ENCODE measurements at places on chromosomes 6 and 20.

GRCh38 chr6:13711324-13711732 lies 307 bp downstream of the RANBP9 start:
- no peak for DNase-seq

DNA sequence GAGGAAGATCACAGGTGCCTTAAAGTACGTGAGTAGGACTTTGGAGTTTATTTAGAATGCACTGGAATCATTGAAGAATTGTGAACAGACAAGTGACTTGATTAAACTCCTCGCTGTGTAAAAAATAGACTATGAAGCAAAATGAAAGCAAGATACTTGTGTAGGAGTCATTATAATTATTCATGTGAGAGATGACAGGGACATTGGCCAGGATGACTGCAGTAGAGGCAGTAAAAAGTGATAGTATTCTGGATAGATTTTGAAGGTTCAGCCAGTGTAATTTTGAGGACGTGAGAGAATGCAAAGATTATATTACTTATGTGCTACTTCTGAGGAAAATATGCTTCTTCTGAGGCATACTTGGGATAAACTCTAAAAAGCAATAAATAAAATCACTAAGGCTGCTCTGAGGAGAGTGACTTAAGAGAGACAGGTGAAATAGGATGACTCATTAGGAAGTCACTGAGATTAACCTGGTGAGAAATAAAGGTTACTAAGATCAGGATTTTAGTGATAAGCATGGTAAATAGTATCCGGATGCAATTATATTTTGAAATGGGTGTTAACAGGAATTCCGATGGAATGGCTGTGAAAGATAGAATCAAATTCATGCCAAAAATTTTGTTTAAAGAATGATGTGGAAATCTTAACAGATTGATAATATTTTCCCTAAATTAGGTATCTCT lies 202.0 kb downstream of the CENPW start:
- no peak for DNase-seq

- no peak for DNase-seq
Observed at GRCh38 chr6:129552413-129552812, 157.6 kb downstream of the ARHGAP18 start.

DNA sequence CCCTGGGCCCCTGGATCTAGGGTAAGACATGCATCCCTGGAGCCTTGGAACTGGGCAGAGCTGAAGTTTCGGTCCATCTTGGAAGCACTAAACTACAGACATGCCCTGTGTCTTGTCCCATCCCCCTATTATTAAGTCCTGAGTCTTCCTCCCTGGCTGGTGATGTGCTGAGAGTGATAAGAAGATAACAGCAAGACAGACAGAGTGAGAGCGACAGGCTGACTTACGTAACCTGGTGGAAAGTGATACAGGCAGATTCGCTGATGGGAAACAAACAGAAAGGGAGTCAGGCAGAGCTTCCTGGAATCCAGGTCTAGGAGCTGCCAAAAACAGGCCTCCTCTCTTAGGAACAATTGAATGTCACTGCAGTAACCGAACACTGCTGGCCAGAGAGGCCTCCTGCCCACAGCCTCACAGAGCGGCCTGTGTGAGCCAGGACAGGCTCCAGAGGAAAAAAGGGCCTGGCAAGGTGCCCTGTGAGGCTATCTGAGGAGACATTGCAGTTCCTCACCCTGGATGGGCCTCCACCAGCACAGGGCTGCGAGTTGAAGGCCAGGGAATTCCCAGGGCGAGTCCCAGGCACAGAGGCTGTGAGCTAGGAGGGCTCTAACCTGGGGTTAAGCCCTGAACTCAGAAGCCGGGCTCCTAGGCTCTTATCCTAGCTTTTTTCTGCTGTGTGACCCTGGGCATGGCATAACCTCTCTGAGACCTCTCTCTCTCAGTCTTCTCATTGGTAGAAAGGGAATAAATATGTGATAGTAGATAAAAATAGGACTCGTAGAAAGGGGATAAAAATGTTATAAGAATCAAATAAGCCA lies 34.2 kb upstream of the B4GALT5 start:
- DNase-seq: no peak

GRCh38 chr6:110560239-110561007 lies 84.0 kb upstream of the SLC22A16 start:
- DNase-seq: no peak

DNA sequence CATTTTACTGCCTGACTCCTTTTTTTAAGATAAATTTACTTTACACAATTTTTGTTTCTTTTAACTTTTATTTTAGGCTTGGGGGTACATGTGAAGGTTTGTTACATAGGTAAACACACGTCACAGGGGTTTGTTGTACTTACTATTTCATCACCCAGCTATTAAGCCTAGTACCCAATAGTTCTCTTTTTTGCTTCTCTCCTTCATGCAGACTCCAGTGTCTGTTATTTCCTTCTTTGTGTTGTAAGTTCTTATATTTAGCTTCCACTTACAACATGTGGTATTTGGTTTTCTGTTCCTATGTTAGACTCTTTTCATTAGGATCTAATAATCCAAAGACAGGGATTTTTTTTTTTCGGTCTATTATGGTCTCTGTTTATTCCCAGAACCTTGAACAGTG lies 83.5 kb upstream of the CCN6 start:
- no peak for DNase-seq

DNA sequence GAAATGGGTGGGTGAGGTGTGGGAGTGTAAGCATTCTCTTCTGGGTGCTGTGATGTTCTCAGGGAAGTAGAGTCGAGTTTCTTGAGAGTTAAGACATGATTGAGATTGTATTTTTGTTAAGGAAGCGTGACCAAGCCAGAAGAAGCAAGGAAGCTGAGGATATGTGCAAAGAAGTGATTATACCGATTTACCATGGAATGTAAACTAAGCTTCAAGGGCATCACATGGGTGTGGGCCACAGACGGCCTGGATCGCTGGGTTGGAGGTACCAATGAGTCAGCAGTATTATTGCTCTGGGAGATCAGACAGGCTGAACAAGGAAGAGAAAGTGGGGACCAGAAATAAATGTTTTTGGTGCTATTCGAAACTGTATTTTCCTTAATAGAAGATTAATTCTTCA lies 184.1 kb upstream of the GMDS start:
- no peak for DNase-seq

DNA sequence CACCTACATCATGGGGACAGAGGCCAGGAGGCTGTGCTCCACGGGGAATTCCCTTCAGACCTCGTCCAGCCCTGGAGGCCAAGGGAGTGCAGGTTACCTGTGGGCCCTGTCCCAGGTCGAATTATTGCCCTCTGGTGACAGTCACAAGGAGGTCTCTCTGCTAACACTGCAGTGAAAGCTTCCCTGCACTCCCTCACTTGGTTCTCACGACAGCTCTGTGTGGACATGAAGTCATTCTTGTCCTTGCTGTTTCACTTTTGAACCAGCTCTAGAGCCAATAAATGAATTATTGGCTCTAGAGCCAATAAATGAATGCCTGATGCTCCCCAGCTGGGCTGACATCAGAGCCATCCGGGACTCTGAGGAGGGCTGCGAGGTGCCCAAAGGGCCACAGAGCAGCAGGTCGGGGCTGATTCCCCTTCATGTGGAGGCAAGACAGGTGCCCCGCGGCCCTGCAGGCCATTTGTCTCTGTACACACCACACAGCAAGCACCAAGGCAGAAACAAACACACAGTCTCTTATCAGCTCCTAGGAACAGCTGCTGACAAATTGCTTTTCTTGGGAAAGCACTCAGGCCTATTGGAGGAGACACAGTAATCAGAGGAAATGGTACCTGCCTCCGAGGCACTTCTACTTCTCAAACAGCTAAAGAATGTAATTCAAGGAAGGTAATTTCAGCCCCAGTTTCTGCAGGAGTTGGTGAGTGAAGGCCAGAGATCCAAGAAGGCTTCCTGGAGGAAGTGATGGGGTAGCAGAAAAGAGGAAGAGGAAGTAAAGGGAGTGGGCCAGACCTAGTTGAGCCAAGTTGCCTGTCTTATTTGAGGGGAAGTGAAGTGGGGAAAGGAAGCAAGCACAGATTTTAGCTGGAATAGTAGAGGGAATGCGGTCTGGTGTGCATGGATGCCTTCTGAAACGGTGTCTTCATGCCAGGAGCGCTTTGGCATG lies 27.5 kb upstream of the TBXT start:
- no peak for DNase-seq

GRCh38 chr6:146890644-146891434 lies 292.1 kb downstream of the ADGB start:
- no peak for DNase-seq

DNA sequence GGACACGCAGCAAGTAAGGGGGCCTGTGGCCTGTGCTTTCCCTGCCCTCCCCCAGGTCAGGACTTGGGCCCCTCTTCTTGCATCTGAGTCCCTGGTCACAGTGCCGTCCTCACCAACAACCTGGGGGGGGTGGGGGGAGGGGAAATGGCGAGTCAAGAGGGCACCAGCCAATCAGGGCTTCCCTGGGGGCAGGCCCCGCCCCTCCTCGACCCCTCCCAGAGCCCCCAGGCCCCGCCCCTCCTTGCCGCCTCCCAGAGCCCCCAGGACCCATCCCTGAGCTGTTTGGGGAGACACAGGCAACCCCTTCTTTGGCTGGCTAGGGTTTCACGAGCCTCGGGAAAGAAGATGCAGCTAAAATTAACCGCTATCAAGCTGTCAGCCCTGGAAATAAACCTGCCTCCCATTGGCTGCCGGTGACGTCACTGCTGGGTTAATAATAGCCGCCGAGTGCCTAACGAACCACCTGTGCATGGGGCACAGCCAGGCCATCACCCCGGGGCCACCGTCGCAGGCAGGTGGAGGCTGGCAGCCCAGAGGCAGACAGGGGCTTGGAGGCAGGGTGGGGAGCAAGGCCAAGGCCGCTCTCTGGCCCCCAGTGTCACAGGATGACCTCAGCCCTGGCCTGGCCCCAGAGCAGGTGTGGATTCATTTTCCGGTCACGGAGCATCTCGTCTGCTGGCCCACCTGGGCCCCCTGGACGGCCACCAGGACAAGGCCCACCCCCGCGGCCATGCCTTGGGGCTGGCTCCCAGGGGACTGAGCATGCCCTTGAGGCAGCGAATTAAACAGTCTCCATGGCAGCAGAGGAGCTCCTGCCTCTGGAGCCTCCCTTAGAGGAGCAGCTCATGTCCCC lies 3.2 kb upstream of the EEF1A2 start:
- no peak for DNase-seq

GRCh38 chr6:105855433-105855832 lies 230.7 kb upstream of the PRDM1 start:
- no peak for DNase-seq

GRCh38 chr6:467111-467510 lies 75.6 kb downstream of the IRF4 start:
- no peak for DNase-seq

DNA sequence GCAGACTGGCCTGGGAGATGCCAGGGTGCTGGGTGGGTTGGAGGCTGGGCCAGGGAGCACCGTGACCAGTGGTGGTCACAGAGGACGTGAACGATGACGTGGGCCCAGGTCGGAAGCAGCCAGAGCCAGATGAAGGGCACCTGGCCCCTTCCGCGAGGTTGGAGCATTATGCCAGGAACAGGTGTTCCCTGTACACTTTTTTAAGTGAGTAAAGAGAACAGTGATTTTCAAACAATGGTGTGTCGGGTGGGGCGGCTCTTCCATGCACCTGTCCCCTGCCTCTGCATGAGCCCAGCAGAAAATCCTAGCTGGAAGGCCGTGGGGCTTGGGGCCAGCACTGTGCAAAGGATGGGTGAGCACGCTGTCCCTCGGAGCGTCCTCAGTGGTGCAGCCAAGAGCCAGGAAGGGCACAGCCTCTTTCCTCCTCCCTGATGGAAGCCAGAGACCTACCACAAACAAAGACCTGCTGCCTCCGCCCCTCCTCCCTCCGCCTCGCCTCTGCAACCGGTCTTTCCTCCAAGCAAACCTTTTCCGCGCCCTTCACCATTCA lies 350.5 kb downstream of the ZFAND3 start:
- DNase-seq: no peak

DNA sequence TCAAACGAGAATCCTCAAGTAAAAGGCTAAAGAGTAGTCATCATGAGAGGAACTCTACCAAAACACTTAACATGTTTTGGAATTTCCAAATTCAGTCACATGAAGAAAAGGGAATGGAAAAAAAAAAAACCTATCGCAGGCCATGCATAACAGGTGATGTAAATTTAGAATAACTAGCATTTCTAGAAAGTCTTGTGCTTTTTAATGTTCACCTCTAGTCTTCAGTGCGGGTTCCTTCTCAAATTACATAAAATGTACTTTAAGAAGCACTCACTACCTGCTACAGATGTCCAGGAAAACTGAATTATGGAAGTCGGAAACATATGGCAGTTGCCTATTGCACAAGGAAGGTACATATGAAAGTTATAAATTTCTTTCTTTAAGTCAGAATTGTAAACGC lies 6.1 kb upstream of the TBX18 start:
- no peak for DNase-seq

- no peak for DNase-seq
Observed at GRCh38 chr6:131026243-131026642, 36.8 kb downstream of the EPB41L2 start.

DNA sequence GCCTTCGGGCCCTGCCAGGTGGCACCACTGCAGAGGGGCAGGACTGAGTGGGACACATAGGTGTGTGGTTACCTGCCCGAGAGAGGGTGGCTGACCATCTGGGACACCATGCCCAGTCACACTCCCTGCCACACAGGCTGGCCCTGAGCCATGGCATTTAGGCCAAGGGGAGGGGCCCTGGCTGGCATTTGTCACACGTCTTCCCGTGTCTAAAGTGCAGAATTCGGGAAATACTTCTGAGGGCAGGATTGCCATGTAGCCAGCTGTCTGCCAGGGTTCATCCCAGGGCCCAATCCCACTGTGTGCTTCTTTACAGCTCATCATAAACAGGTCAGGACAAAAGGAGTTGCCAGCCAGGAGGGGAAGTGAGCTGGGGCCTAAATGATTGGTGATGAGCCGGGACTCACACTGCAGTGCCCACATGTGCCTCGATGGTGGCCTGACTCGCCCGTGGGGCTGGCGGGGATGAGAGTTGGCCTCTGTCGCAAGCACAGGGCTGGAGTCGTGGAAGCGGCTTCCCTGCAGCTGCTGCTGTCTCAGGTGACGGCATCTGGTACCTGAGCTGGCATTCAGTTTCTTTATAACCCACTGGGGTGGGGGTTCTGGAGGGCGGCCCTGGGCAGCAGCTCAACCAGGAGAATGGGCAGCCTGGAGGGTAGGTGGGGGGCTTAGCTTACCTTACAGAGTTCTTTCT lies 5.9 kb upstream of the UNC93A start:
- no peak for DNase-seq

Data from stimulated activated CD4-positive, alpha-beta T cell treated with anti-CD3 and anti-CD28 coated beads, Interleukin-15, amount 100 ng/mL, for 24 hours (primary cell).